Mammary microvascular endothelial cell (primary cell): ENCODE measurements at places on chromosomes 1 and 21. TPM values are rescaled to one million over a fixed set of nuclear protein-coding genes. Genes with fewer than 3 reads are reported as not detected.

TRIM67 gene
- not detected in 2 replicates for total RNA-seq

OLFML2B gene
- total RNA-seq, result 0.20 and 0.59 TPM in 2 replicates

CCDC185 gene
- total RNA-seq, result not detected in 2 replicates

CDC42BPA gene
- total RNA-seq, result 35.7 and 38.4 TPM in 2 replicates

SGIP1 gene
- 3.1 and 9.4 TPM in 2 replicates for total RNA-seq

DHX9 gene
- total RNA-seq, result 132 and 134 TPM in 2 replicates

C1orf94 gene
- not detected in 2 replicates for total RNA-seq

CHODL gene
- total RNA-seq, result not detected in 2 replicates

CFHR4 gene
- total RNA-seq, result not detected in 2 replicates

RAD54L gene
- total RNA-seq, result 10.8 and 14.1 TPM in 2 replicates
